Activated CD4-positive, alpha-beta T cell treated with anti-CD3 and anti-CD28 coated beads, Interleukin-2, amount 10 ng/mL, durations not matched to agents 7 days and 5 days (primary cell): ENCODE measurements at places on chromosomes 7 and 10. TPM values are rescaled to one million over a fixed set of nuclear protein-coding genes. Genes with fewer than 3 reads are reported as not detected.
A peak's percentile ranks its signal among the peaks of the same experiment; 100 is the strongest.

DNA sequence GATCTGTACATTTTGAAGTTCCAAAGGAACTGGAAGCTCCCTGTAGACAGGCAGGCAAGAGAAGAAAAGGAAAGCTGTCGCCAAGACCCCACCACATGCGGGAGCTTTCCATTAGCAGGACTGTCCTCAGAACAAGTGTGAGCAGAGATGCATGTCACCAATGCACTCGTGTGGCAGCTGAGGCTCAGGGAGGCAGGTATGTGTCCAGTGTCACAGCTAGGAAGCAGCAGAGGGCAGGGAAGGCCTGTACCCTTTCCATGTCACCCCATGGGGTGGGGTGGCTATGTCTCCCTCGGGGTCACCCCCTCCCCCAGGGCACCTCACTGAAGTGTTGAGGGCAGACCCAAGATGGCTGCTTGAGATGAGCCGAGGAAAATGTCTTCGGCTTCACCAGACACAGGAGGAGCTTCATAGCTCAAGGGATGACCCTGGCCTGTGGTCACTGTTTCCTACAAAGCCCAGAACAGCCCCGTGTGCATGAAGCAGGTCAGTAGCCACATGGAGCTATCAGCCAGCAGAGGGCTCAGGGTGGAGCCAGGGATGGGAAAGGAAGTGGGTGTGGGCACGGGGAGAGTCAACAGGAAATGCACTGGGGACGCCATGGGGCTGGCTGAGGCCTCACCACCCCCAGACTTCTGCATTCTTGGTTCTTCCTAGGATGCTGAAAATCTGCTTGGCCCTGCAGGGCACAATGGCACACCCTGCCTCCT is 96.6 kb downstream of the FAM53B start:
- DNase-seq: peak; percentile 83

DNA sequence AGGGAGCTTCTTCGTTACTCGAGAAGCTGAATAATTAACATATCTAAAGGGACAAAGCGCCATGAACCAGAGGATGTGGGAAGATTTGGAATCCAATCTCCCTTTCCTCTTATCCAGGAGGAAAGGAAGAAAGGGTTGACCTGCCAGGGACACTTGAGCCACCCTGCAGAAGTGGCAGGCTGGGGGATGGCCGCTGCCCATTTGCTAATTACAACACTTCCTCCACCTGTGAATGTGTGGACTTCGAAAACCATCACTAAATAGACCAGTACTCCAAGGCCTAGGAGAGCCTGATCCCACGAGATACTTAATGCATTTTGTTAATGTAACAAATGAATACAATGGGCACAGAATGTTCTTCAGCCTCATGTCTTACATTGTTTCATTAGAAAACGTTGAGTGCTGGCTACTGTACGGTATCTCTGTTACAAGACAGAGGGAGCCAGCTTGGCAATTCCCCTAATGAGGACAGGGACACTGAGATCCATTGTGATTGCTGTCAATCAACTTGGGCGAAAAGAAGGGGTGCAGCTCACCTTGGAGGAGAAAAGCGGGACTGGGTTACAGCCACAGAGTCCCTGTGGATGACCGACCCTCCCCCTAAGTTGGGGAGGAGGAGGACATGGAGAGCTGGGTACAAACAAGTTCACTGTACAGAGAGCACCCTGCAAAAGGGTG is 59.4 kb downstream of the AOC1 start:
- no peak for DNase-seq

DNA sequence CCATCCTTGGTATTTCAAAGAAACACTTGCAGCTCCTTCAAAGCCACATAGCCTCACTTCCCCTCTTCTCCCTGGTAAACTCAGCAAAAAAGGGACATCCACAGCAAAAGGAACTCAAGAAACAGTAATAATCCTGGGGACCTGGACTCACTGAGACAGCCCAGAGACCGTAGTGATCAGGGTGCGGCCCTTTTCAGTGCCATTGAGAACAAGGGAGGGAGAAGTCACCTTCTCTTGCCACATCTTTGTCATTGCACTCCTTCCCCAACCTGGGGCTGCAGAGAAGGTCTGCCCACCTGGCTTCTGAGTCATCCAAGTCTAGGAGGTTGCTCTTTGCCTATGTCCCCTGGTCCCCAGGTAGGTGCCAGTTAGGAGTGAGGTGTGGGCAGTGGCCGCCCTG is 93.9 kb upstream of the SH2B2 start:
- no peak for DNase-seq

- DNase-seq: no peak
These were observed 105.1 kb upstream of the GPR26 start for GRCh38 chr10:123561141-123561440.

- DNase-seq: no peak
These were observed 101.5 kb downstream of the CCNY start for GRCh38 chr10:35437829-35438228.

DNA sequence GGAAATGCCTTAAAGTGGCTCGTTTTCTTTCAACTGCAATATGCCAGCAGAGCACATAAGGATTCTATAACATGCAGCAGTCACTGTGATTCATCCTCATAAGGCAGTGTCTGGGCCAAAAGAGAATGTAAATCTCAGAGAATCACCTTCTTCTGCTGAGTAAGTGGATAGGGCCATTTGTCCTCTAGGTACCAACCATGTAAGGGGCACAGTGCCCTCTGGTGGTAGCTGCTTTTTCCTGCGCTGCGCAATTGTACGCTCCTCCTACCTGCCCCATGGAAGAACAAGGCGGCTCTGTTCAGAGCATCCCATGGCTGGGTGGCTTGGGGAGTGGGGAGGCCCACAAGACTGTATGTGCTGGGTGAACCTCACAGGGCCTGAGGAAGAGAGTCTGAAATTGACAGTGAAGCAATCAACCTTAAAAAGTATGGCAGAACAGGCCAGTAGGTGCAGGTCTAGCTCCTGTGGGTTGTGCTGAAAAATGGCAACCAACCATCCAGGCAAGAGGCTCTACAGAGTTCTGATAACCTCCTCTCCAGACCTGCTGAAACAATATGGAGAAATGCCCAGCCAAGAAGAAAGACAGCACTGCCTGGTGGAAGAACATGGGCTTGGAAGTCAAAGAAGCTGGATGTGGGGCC is 78.6 kb upstream of the C10orf90 start:
- peak; percentile 57 for DNase-seq

- no peak for DNase-seq
These were observed 29.9 kb upstream of the DLD start for GRCh38 chr7:107860981-107861652.

- DNase-seq: no peak
These were observed 2.5 kb upstream of the MLXIPL start for GRCh38 chr7:73626814-73627213.

- no peak for DNase-seq
These were observed 368.9 kb downstream of the SORCS1 start for GRCh38 chr10:106795619-106796018.

- DNase-seq: peak; percentile 8
These were observed 11.1 kb downstream of the PKD1L1 start for GRCh38 chr7:47937065-47937687.

DNA sequence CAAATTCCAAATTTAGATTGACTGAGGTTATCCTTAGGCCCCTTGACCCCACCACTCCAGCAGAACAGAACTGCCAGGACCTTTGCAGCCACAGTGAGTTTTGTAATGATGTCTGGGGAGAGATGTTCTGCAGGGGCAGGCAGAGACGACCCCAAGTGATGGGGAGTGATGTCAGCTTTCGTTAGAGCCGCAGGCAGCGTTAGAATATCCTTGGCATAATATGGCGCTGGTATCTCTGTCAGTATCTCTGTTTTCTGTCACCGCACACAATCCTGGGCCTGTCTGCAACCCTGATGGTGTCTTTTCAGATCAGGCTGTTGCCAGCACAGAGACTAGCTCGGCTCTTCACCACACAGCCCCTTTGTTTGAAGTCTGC is 1083.6 kb downstream of the KCNMA1 start:
- DNase-seq: no peak

- no peak for DNase-seq
These were observed 176.6 kb downstream of the PIP4K2A start for GRCh38 chr10:22537810-22538209.

GRCh38 chr7:44772440-44772839 is 23.8 kb downstream of the ZMIZ2 start:
- DNase-seq: no peak

DNA sequence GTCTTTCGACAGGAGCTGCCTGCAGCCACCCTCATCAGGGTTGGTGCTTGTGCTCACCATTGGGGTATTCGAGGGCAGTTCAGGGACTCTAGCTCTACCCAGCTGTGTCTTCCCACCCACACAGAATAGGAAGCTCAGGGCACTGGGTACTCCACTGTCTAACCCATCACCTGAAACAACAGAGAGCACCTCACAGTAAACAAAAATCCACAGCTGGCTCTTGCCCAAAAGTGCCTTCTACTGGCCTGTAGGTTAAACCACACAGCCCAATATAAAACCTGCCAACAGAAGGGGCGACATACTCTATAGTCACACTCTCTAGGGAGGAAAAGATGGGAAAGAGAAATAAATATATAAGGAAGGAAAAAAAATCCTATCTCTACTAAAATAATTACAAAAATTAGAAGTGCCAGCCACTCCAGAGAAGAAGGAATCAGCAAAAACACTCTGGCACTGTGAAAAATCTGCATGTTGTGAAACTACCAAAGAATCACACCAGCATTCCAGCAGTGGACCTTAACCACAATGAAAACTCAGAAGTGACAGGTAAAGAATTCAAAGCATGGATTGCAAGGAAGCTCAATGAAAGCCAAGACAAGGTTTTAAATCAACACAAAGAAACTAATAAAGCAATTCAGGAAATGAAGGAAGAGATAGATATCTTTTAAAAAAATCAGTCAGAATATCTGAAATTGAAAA is 110.0 kb downstream of the HGF start:
- DNase-seq: no peak

GRCh38 chr10:118607768-118608354 is 12.4 kb upstream of the PRLHR start:
- DNase-seq: no peak

DNA sequence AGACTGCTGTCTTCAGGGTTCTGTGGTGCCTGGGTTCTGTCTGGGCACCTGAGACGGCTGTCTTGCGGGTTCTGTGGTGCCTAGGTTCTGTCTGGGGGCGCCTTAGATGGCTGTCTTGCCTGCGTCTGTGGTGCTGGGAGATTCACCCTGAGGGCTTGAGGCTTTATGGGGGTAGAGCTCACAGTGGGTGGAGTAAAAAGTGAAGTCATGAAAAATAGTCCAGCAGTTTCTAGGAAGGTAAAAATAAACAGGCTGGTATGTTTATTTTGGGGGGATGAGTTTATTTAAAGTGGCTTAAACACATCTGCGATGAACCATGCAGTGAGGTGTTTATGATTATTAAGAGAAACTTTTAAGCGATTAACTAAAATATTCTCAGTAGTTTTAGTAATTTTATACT is 64.2 kb downstream of the NKX6-2 start:
- no peak for DNase-seq

The CYP3A7 gene
- not detected for total RNA-seq

The CHN2 gene
- total RNA-seq: 2.4 TPM

The PNLIPRP2 gene
- not detected for total RNA-seq
